ENCODE measurements at places on chromosomes 1 and 21.

GRCh38 chr1:203985676-203986075 lies 87.2 kb upstream of the SOX13 start:
- DNase-seq: no peak

DNA sequence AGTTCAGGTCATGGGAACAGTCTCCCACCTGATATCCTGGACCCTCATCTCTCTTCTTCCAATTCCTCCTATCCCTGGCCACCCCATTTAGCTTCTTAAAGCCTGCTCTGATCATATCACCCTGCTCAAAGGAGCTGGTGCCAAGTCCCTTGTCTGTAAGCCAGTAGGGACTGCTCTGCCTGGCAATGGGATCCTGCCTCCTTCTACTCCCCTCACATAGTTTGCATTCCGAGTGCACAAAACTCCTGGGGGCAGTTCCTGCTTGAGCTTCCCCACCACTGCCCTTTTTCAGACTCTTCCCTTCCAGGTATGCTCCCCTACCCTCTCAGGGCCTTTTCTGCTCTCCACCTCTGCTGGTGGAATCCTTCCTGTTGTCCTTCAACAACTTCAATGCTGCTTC lies 48.1 kb downstream of the NGF start:
- no peak for DNase-seq

DNA sequence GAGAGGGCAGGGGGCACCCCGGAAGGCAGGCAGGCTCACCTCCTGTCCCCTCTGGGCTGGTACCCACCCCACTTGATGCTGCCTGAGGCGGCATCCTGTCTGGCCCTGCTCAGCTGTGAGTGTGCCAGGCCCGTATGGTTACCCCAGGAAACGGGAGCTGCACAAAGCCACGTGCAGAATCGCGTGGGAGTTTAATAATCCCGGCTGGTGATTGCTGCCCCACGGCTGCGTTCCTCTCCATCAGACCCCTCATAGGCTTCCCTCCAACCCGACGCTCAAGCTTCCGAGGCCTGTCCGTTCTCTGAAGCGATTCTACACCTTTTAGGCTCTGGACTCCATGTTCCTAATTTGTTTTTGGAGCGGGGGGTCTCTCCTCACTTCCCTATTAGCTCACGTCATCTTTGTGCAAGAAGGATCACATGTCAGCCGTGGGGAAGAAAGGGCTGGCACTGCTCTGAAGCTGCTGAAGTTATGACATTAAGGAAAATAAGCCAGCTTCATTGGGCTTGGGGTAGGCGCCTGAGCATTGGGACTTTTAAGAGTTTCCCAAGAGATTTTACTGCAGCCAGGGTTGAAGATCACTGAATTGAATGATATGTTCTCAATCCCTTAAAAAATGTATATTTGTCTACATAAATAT lies 1.1 kb upstream of the B3GALT5 start:
- DNase-seq: no peak

DNA sequence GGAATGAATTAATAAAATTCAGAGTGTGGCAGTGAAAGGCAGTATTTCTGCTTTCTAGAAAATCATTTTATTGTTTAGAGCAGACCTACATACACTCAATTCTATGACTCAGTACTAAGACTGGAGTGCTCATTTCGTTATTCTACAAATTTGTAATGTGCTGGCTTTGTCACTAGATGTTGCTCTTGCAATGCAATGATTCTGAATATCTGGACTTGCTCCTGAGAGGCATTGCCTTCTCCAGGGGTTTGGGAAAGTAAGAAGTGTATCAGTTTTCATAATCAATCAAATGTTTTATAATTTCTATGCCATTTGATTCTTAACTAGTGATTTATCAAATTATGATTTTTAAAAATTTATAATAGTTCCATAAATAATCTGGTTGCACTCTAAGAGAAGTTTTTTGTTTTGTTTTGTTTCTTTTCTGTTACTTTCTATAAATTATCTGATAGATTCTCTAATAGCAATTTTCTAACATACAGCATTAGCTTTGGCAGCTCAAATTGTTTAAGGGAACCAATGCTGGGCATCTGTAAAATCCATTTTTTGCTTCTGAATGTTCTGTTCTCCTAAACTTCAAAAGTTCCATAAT lies 280.5 kb upstream of the SGIP1 start:
- no peak for DNase-seq

GRCh38 chr1:84611796-84612195 lies 37.6 kb upstream of the CTBS start:
- no peak for DNase-seq

GRCh38 chr1:245953876-245954660 lies 553.0 kb downstream of the SMYD3 start:
- no peak for DNase-seq

All from T follicular helper cell (primary cell).